Stimulated activated CD4-positive, alpha-beta T cell treated with anti-CD3 and anti-CD28 coated beads, Interleukin-1b, Interleukin-23, amount 100 ng/mL, for 4 hours (primary cell): ENCODE measurements at places on chromosomes 6 and 20.

DNA sequence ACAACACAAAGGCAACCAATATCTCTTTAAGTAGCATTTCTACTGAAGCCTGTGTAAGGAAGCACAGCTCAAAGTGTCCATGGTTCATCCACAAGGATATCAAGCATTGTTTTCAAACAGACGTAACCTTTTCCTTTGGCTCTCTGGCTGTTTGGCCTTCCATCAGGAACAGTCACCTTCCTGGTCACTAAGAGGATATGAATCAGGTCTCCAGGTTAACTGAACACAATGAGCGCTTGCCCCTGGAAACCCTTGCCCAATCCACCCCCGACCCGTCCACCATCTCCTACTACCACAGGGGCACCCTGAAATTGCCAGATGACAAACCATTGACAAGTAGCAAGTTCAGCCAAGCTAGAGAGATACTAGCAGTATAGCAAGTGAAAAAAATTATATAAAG lies 114.4 kb upstream of the COL21A1 start:
- no peak for DNase-seq

DNA sequence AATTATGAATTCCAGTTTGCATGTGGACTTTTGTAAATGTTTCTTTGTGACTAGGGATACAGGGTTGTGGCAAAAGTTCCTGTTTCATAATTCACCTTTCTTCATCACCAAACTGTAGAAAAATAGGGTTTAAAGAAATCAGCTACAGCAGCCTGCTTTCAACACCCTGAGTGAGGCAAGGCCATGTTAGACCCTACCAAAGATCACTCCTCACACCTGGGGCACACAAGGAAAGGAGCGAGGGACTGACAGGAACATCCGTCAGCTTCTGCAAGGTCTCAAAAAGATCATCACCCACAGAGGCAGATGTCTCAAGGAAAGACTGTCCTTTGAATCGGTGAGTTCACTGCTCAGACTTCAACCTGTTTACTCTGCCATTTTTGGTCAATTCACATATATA lies 10.5 kb upstream of the STX11 start:
- no peak for DNase-seq

DNA sequence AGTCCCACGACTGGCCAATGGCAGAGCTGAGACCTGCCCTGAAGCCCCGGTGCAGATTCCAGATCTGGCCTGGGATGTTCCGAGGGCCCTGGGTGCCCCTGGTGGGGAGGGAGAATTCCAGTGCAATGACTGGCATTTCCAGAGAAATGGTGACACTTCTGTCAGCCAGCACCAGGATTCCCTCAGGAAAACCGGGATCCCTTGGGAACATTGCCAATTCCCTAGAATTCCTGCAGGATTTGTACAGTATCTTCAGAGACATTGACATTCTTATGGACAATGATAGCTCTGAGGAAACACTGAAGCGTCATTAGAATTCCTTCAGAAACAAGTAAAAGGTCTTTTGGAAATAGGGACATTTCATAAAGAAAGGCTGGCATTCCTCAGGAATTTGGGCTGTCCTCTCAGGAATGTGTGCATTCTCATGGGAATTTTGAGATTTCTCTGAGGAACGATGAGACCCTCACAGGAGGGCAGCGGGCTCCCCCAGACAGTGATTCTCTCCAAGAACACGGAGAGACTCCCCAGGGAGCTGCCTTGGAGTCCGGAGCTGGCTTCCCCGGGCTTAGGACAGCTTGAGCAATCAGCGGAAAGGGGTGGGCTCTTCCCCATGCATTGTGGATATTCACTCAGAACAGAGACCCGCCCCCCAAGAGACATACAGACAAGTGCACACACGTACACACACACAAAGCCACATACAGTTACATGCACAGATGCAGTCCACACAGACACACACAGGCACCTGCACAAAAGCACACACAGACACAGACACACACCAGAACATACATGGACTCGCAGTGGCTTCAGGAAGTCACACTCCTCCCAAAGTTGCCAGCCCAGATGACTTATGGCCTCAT lies 35.2 kb upstream of the BPIFA2 start:
- DNase-seq, result no peak

DNA sequence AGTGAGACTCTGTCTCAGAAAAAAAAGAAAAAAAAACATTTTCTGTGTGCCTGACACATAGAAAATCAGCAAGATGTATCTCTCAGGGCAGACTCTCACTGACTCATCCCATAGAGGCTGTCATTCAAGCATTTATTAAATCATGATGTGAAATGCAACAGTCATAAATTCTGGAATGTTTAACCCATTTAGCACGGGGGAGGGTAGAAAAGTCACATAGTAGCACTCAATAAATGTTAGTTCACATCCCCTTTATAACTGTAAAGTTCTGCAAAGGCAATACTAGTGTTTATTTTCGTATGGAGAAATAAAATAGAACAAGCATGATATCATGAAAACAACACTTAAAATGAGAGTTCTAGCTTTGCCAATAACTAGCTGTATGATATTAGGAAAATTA lies 15.5 kb upstream of the CARMIL1 start:
- DNase-seq, result no peak

DNA sequence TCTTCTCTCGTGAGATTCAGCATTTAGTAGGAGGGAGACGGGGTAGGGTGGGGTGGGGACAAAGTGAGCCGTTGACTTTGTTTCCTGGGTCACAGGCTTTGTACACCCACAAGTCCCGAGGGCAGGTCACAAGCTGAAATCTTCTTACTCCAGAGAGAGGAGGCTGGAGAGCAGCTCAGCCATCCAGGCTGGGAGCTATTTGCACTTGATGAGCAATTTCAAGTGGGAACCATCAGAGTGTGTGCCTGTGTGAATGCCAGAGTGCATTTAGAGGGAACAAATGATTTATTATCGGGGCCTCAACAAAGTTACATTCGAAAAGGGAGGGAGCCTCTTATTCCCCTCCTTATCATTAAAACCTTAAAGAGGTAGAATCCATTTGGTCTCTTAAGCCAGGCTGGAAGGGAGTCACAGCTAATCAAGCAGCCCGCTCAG lies 155.7 kb upstream of the JARID2 start:
- no peak for DNase-seq

DNA sequence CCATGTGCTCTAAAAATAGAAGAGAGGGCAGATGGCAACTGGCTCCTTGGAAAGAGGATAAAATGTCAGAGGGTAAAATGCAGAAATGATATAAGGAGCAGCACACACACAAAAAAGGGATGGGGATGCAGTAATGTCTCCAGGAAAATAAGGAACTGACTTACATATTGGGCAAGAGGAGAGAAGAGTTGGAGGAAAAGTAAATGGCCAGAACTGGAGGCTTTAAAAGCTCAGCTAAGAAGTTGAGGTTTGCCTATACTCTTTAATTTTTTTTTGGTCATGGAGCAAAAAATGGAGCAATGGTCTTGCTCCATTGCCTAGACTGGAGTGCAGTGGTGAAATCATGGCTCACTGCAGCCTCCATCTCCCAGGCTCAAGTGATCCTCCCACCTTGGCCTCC lies 93.7 kb downstream of the SULF2 start:
- no peak for DNase-seq

DNA sequence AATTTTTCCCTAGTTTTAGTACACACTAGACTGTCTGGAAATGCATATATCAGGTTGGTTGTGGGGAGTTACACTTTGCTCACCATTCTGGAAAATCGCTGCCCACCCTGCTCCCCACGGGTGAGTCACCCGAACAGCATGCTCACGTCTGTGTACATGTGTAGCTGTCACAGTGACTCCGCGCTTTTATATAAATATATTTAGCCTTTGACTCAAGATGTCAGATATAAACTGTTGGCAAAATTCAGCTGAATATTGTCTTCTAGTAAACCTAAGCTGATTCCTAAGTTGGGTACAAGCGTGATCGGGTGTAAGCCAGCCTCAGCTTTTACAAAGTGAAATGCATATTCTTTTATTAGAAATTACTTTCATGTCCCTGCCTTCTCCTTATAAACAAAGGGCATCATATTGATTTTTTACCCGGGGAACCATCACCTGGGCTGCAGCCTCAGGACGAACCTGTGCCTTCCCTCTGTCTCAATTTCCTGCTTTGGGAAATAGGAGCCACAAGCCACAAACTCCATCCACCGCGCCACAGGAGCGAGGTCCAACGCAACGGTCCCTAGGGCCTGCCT lies 4.3 kb downstream of the SDCBP2 start:
- DNase-seq, result no peak

- DNase-seq, result no peak
These were observed 98.8 kb upstream of the CITED2 start for GRCh38 chr6:139473231-139473701.

DNA sequence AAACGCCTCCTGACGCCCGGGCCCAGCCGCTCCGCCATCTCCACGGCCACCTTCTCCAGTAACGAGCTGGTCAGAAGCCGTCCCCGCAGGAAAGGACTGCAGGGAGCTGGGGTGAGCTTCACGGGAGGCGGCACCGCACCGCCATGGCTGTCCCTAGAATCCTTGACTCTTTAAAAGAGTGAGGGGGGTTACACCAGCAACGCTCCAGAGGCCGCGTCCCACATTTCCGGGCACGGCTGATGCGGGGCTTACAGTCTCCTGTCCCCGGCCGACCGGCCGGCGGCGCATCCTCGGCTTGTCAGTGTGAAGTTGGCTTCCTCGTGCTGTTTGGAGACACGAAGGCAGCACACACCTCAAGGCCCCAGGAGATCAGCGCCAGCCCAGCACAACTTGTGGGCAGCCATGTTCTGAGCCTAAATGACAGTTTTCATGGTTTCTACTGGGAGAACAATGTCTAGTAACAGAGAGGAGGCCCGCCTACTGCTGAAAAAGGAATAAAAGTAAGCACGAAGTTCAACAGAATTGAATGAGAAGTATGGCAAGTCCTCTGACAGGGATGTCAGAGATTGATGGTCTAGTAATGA lies 30.4 kb downstream of the SLC2A4RG start:
- no peak for DNase-seq
